ENCODE measurements at places on chromosomes 2 and 18. TPM values are rescaled to one million over a fixed set of nuclear protein-coding genes. Genes with fewer than 3 reads are reported as not detected.

DNA sequence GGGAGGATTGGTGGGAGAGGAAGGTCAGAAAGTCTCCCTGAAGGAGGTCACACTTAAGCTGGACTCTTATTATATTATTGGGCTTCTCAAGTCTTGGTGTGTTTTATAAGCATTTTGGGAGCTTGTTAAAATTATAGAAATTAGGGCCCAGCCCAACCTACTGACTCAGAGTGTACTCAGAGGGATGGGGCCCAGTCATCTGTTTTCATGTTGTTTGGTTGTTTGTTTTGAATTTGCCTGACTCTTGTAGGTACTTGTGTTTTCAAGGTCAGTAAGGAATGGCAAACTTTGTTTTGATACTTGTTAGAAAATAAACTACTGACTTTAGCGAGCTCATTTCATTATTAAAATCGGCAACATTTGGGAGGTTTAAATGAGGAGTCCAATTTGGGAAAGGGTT is 152.0 kb downstream of the INSIG2 start:
- no peak for DNase-seq

DNA sequence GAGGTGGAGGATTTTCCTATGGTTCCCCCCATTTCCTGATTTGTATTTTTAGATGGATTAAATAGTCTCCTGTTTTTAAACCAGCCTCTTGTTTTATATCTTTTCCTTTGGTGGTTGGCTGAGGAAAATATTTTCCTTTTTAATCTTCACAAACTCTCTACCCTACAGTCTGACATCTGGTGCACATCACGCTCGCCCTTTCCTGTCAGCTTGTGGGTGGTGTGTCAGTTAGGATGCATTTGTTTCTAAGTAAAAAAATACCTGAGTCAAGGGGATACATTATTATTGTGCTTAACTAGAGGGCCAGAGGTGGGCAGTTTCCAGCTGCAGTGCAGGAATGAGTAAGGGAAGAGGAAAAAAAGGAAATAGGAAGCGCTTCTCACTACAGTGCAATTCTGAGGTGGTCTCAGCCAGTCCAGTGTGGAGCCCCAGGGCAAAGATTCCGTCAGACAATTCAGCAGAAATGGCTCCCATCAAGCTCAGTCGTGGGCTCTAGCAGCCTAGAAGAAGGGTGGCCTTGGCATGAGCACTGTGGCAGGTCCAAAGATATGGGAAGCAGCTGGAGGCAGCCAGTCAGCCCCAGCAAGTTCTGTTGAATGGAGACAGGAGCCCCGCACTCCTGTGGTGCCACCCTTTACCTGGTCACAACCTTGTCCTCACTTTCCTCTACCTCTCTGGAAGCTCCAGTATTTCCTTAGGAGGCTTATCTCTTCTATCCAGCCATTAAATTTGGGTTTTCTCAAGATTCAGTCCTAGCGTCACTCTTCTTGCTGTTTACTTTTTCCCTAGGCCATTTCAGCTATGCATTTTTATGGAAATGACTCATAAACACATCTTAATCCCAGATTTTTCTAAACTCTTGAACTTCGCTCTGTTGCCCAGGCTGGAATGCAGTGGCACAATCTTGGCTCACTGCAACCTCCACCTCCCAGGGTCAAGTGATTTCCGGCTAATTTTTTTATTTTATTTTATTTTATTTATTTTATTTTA is 18.5 kb downstream of the SFTPB start:
- no peak for DNase-seq

Gene DOCK10
- 1.3 TPM for total RNA-seq

DNA sequence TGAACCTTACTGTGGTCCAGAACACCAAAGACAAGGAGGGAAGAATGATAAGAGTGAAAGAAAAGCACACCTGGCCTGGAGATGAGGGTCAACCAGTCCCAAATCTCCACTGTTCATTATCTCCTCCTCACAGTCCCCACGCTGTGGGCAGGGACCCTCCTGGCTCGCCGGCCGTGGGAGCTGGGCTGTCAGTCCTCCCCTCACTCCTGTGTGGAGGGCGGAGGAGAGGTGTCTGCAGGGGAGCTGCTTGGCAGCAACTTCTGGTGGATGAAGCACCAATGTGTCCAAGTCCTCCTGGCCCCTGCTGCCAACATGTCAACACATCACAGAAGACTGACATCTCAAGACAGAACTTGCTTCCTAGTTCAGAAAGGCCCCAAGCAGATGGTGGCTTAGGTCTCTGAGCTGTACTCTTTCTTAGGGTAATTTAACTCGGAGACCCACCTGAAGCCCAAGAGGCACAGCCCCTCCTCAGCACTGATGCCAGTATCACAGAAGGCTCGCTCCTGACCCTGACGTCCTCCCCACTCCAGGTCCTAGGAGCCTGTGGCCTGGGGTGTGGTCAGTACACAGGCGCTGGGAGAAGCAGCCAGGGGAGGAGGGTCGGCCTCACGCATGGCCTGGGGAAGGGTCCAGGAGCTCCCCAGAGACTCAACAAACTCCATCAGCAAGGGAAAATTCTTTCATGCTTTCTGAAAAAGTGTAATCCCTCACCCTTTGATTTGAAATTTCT is 54.5 kb downstream of the PARD6G start:
- no peak for DNase-seq

GRCh38 chr2:197121255-197121654 is 189.3 kb downstream of the ANKRD44 start:
- DNase-seq, result no peak

DNA sequence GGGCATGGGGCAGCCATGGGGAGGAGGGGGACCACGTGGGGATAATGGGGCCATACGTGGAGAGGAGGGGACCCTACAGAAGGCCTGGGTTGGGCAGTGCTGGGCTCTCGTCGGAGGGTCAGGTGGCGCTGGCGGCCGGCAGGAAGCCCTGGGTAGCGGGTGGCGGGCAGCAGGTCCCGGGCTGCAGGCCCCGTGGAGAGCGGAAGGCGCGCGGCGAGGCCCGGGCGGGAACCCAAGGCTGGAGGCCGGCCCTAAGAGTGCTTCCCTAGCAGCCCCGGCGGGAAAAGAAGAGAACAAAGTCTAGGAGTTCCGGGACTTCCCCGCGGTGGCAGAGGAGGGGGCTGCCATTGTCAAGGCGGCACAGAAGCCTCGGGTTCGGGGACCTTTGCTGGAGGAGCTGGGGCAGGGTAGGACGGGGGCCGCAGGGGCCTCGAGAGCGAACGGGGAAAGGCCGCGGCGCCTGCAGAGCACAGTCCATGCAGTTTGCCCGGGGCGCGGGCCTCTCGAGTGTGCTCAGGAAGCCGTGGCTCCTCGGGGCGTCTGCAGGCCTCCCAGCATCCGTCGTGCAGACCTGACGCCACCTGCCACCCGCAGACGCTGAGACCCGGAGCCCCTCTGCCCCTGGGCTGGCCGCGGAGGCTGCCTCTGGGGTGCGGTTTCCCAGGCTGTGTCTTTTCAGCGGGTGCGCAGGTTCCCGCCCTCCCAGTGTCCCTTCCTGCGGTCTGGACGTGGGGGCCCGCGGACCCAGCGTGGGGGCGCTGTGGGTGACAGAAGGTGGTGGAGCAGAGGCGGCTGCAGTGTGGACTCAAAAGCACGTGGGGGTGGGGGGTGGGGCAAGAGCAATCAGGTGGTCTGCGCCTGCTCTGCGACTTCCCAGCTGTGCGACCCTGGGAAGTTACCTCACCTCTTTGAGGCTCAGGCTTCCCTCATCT is 19.4 kb upstream of the NCL start:
- peak; percentile 73 for DNase-seq

GRCh38 chr2:167430447-167430846 is 542.2 kb downstream of the XIRP2 start:
- no peak for DNase-seq

- no peak for DNase-seq
Observed at GRCh38 chr2:156339865-156340264, 7.3 kb upstream of the NR4A2 start.

GRCh38 chr18:40017021-40017420 is 1938.0 kb upstream of the PIK3C3 start:
- DNase-seq, result no peak

Gene MDH1B
- total RNA-seq, result 1.7 TPM

DNA sequence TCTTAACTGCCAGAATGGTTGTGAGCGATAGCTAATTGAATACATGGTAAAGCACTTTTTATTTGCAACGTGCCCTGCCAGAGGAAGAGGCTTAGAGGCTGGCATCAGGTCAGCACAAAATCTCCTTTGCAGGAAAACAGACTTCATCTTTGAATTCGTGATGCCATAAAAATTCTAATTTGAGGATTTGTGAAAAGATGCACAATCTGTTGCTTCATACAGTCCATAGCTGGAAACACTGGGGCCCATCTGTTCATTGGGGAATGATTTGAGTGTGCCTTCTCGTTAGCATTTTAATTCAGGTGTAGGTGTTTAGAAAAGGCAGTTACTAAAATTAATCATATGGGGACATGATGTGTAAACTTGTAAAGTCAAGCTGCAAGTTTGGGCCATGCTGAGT is 876.0 kb downstream of the SLC4A3 start:
- no peak for DNase-seq

Data from GM23338 (cell line).